Muscle of leg (tissue), 16 donors: ENCODE measurements at places on chromosomes 2 and 18.

DNA sequence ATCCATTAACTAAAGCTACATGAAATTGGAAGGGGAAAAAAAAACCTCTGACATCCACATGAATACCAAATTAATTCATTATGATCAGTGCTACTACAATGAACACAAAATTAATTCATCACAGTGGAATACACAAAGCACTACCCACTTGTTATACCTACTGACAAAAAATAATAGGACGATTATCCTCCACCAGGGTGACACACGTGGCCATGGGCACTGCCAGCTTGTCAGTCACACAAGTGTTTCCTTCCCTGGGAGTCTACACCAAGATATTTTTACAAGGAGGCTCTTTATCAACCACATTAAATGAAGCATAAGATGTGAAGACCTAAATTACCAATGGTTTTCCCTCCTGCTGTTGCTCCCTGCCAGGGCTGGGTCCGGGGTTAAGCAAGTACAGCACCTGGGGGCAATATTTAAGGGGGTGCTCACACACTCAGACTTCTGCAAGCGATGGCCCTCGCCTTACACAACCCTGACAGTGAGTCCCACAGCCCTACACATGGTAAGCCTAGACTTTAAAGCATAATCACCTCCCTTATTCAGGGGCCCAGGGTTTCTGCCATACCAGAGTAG, 90.1 kb downstream of the TCF4 start:
- peak; percentile 46 for DNase-seq

DNA sequence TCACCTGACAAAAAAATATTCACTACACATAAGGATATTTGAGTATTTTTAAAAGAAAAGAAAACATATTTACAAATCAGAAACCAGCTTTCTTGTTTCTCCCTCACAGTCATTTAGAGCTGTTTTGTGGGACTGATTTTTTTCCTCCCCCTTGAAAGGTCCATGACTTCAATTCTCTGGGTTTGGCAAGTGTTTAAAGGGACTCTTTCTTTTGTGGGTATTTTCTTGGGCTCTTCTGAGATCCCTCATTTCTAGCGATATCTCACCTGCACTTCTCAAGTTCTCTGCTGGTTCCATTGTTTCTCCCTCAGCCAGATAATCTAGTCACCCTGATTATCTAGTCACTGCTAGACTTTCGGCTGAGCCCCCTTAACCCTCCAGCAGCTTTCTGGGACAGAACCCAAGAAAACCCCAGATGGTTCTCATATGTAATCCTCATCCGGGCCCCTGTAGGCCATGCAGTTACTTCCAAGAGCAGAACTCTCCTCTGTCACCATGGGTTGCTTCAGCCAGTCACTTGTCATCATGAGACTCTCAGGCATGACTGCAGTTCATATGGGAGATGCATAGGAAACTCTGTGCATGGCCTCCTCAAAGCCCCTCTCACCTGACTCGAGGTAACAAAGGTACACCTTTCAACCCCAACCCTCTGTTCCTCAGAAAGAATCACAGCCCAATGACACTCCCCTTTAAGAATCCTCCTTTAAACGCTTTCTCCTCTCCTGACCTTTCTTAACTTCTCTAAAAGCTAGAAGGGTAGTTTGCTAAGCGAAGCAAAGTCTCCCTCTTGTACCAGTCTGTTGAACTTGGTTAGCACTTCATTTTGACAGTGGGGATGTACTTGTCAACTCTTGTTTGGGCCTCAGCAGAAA, 36.7 kb upstream of the ITGA4 start:
- DNase-seq = no peak

GRCh38 chr18:75406491-75407445, 20.7 kb downstream of the SMIM21 start:
- peak; percentile 11 for DNase-seq

- peak; percentile 55 for DNase-seq
These were observed 95.9 kb upstream of the GRB14 start for GRCh38 chr2:164717000-164717803.

DNA sequence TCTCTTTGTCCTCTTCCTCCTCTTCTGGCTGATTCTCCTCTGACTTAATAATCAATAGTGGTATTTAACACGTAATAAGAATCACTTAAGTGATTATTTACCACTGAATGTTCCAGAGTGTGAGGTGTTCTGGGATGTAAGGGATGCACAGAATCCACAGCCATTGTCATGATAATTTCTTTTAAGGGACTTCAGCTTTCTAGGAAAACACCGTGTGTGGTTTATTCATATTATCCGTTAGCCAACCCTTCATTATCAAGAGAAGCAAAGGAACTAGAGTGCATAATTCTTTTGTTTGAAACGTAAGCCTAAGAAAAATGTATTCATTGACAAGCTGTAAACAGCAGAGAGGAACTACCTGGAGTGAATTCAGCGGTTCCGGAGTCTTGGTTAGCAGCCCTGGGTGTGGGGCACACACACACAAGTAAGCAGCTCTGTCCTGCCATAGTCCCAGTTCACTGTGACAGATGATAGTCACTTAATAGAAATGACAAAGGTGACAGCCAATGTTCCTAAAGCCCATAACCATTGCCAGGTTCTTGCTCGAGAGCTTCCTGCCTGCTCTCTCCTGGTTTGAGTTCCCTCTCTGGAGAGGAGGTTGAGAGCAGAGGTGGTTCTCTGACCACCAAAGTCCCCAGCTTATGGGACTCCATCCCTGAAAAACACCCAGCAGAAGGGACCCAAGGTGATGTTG, 101.9 kb downstream of the ACOXL start:
- no peak for DNase-seq

GRCh38 chr2:38060236-38061018, 15.5 kb downstream of the CYP1B1 start:
- peak; percentile 85 for DNase-seq

DNA sequence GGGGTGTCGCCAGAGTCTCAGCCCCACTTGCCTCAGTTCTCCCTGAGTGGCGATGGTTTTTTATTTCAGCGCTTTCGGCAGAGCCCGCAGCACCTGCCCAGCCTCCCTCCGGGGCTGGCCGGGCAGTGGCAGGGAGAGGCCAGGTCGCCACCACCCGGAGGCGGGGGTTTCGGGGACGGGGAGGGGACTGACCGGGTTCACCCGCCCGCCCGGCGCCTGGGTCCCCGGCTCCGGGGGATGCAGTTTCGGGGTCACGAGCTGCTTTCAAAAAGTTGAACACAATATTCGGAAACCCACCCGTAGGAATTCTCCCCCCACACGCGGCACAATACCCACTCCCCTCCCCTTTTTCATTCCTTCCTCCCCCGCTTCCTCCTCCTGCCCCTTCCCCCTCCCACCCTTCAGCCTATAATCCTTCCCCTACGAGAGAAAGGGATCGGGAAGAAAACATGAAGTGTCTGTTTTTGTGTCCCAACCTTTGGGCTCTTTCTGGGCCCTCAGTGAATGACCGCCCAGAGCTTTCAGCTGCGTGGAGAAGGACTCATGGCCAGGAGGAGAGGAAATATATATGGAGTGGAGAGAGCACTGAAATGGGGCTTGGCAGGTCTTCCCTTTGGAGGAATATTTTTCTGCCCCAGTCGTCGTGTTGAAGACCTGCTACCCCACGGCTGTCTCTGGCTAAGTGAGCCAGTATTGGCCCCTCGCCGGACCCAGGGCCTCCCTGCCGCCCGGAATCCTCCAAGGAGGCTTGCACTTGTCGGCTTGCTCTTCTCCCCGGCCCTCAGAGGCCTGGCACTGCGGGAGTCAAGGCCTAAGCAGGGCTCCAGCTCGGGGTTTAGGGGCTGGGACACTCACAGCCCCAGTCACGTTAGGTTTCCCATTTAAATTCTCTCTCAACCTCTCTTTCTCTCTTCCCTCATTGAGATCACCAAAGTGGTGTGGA, 2.1 kb upstream of the SIX3 start:
- no peak for DNase-seq

DNA sequence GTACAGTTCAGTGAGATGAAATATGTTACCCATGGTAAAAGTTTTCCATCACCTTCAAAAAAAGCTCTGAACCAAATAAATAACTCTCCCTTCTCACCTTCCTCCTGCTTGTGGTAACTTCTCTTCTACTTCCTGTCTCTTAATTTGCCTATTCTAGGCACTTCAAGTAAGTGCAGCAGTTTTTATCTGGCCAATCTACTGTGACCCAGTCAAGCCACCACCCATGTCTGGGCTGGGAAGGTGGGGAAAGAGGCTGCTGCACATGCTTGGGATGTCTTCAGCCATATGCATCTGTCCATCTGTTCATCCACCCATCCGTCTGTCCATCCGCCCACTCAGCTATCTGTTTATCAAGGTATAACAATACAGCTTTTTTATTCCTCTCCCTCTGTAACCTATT, 31.6 kb downstream of the ZNF532 start:
- DNase-seq = no peak

DNA sequence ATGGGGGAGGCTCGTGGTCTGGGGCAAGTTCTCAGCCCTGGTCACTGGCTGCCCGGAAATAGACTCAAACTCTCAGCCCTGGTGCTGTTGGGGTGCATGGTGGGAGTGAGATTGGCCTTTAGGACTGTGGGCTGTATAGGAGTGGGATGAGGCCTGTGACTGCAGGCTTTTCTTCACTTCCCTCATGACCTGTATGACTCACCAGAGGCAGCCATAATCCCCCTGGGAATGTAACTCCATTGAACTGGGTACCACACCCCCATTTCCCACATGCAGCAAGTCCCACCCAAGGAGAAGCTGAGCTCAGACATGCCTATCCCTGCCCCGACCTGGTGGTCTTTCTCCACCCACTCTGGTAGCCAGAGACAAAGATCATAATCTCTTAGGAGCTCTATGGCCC, 177.7 kb upstream of the OSR1 start:
- no peak for DNase-seq

- DNase-seq = no peak
These were observed 107.3 kb downstream of the KLHL29 start for GRCh38 chr2:23492337-23492675.

- DNase-seq = no peak
These were observed 134.8 kb downstream of the PRKCE start for GRCh38 chr2:45786030-45786835.

- peak; percentile 78 for DNase-seq
These were observed 109.6 kb downstream of the SH3RF3 start for GRCh38 chr2:109238580-109238979.

DNA sequence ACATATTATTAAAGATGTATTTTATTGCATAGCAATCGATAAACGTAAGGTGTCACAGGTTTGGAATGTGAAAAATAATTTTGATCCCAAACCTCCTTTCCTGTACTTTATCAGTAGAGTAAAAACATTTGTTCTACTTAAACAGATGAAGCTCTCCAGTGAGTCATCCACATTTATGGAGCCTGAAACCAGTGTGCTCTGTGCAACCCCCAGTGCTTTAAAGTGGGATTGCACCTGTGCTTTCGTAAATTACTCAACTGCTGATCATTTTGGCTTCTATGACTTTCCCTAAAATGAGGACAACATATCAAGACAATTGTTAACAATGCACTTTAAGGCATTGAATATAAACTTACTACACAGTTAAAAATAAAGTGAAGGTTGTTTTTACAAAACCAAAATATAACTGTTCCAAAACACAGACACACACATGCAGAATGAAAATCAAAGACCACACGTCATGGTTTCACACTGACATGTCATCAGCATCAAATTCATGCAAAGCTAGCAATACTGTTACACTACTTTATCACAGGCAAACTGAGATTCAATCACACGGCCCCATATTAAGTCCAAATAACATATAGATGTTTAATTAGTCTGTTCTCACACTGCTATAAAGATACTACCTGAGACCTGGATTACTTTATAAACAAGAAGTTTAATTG, 9.7 kb downstream of the TMEM18 start:
- no peak for DNase-seq

- no peak for DNase-seq
These were observed 128.3 kb upstream of the FSIP2 start for GRCh38 chr2:185610301-185610700.

DNA sequence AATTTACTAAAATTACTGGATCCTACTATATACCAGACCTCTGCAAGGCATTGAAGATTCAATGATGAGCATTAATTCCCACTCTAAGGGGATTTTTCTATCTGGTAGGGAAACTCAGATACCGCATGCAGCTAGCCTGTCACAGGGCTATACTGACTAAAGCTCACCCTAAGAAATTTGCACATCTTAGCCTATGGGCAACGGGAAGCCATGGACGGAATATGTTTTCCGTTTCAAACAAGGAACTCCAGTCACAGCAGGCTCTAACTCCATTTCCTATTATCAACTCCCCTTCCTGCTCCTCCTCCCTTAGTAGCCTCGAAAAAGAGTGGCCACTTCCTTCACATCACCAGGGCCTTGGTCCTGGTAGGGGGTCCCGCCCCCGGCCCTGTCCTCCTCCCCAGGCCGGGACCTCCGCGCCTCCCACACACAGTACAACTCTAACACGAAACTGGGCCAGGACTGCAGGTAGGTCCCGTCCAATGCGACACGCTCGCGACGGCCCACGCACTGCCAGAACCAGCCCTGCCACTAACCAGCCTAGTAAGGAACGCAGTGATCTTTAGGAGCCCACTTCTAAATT, 659 bp upstream of the COX5B start:
- peak; percentile 67 for DNase-seq

DNA sequence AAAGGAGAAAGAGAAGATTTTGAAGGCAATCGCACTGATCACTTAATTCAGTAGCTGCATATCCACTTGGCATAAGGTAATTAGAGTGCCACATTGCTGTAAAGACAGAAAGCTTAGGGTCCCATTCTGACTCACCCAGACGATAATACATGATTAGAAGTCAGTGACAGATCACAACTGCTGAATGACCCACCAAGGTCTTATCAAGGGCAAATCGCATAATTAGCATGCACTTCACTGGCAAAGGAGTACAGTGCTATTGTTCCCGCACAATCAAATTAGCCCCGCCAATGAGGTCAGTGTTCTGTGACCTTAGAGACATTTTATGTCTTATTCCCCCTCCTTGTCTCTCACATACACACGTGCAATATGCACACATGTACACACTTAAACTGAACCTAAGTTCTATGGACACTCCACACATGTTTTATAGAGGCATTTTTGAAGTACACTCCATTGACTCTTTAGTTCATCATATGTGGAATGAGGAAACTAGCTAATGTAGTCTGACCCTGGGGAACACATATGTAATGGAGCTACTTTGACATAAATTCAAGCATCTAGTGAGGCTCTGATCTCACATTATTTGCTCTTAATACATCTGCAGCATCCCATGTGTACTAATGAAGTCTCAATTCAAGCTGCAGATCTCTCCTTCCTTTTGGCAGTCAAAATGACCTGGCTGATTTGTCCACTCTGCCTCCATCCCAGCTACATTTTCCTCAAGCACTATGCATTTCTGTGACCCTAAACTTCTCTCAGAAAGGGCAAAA, 673.8 kb upstream of the FANCL start:
- DNase-seq = peak; percentile 94

- DNase-seq = no peak
These were observed 301.8 kb downstream of the NBAS start for GRCh38 chr2:15259356-15259756.

DNA sequence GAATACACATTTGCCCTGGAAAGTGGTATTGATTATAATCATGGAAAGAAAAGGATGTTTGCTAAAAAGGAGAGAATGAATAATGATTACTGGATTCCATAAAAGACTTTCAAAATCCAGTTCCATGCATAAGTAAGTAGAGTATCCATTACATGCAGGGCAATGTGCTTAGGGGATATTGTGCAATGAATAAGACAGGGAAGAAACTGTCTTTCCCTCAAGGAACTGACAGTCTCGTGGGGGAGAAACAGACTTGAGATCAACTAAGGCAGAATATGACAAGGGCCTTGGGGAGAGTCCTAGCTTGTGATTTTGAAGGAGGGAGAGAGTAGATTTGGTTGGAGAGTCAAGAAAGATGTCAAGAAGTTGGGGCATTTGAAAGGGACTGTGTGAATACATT, 130.6 kb downstream of the SPP2 start:
- no peak for DNase-seq
